ENCODE measurements at places on chromosomes 5 and 9.

DNA sequence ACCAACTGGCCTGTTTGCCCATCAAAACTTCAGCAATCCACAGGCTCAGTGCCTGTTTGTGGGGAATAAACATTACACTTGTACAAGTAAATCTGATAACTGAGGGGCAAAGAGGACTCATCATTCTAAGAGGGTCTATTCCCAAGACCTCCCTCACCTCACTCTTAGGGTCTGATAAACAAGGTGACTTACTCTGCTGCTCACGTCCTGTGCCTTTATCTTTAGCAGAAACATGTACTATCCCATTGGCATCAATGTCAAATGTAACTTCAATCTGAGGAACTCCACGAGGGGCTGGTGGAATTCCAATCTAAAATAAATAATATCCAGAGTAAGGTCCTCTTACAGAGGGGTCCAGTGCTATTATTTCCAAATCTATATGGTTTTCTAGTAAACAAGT is 14.6 kb upstream of the ETF1 start:
- no peak for DNase-seq

DNA sequence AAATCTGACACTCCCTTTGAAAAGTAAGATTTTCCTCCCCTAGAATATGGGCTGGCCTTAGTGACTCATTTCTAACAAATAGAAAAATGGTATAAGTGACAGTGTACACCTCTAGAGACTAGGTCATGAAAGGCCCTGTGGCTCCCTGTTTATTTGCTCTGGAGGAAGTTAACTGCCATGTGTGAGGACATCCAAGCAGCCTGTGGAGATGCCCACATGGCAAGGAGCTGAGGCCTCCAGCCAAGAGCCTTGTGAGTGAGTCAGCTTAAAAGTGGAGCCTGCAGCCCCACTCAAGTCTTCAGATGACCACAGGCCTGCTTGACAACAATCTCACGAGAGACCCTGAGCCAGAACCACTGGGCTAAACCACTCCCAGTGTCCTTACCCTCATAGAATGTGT is 128.1 kb upstream of the LHFPL2 start:
- DNase-seq, result no peak

DNA sequence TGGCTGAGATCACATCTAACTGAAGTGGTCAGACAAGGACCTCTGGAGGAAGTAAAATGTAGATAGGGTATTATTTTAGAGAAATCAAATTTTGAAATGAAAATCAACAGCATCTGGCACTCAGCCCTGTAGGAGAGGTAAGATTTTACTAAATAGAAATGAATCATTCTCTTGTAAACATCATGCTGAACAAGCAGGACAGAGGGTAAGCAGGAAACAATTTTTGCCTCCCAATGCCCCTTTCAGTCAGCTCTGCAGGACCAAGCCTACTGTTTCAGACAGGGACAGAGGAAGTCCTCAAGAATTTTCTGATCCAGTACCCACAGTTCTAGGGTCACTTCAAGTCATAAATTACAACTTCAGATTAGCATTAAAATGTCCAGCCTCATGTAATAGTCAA is 190.1 kb downstream of the ESM1 start:
- DNase-seq, result no peak

- DNase-seq, result no peak
These were observed 1.2 kb downstream of the G3BP1 start for GRCh38 chr5:151772846-151773561.

GRCh38 chr5:158754018-158754514 is 345.6 kb downstream of the EBF1 start:
- no peak for DNase-seq

- DNase-seq, result no peak
These were observed 119.8 kb upstream of the PANK3 start for GRCh38 chr5:168699002-168699401.

Measured in GM13977 (cell line).